Amniotic stem cell (primary cell): ENCODE measurements at places on chromosomes 1 and 21.

GRCh38 chr1:168009322-168009721, 72.5 kb upstream of the MPC2 start:
- no peak for DNase-seq

DNA sequence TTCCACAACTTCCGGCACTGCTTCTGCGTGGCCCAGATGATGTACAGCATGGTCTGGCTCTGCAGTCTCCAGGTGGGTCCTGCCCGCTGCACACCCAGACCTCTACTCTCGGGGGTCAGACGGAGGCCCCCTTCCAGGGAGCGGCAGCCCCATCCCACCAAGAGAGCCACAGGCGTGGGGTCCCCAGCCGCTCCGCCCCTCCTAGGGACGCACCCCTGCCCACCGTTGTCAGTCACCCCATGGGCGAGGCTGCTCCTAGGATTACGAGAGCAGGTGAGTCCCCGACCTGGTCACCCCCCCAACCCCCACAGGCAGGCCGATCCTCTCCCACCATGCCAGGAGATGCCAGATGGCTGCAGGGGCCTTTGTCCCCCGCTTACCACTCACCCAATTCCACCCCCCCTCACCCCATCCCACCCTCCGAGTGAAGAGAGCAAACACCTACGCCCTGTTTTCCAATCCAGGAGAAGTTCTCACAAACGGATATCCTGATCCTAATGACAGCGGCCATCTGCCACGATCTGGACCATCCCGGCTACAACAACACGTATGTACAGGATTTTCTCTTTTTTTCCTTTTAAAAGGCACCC, 107.0 kb downstream of the PDE9A start:
- DNase-seq, result no peak

DNA sequence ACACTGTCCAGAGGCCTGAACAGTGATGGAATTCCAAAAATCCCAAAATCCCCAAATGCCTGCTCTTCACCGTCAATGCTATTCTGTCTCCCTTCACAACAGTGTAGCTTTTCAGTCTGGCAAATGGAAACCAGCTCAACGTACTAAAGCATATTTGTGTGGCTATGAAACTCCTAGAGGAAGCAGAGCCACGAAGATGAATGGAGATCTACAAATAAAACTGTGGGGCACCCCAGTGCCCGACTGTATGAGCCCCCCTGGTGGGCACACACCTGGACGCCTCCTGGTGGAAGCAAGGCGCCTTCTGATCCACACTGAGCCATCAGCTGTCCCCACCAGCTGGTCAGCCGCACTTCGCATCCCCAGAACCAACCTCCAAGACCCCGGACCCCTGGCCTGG, 129.1 kb upstream of the SOD1 start:
- no peak for DNase-seq

- DNase-seq, result no peak
These were observed 1.9 kb downstream of the HDGF start for GRCh38 chr1:156749419-156750118.

GRCh38 chr1:177354247-177354646, 183.5 kb downstream of the BRINP2 start:
- DNase-seq, result no peak

GRCh38 chr1:3275471-3276340, 178.8 kb upstream of the ARHGEF16 start:
- DNase-seq, result no peak

DNA sequence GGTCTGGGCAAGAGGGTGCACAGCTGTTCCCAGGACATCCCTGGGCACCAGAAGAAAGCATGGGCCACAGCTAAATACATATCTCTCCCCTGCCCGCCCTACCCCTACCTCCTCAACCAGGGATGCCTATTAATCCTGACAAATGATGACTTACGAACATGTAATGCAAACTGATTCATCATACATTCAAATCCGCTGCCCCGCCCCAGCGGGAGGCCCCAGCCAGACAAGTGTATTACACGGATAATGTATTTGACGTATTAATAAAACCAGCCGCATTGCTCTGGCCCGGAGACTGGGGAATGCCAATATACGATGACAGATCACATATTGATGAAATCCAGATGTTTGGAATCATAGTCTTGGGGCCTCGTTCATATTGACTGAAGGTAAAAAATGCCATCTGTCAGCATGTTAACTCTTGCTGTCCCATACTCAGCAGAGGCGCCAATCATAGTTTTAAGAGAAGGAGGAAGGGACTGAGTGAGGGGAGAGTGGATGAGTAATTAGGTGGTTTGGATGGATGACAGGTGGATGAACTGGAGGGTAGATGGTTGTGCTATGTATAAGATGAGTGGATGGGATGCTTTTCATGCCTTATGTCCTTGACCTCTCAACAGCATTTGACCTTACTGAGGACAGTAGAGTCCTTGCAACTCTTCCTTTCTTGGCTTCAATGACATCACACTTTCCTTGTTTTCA, 68.2 kb downstream of the TMEM53 start:
- no peak for DNase-seq

DNA sequence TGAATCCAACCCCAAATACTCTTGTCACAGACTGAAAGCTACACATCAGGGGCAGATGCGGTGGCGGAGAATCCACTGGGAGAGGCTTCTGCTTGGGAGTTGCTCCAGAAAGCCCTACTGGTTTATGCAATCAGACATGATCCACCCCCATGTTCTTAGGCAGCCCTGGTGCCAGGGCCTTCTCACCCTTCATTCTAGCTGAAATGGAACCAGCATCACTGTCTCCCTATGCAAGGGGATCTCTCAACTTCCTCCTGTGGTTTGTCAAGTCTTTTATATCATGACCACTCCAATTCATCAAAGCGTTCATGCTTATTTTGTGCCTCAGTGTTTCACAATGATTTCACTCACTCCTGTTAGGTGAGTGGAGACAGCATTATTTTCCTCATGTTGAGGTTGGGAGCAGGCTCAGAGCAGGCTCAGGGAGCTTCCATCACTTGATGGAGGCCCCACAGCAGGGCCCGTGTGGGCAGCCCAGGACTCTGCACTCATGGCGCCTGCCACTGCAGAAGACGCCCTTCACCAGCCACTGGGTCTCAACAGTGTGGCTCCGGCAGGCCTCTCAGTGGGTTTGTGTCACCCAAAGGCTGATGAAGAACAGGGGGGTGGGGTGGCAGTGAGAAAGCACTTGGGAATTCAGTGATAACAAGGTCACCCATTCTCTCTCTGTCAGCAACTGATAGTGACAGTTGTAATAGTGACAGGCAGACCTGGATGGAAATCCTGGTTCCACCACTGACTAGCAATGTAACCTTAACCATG, 67.1 kb downstream of the CD58 start:
- DNase-seq, result no peak

GRCh38 chr1:39799770-39800470, 11.3 kb upstream of the BMP8B start:
- DNase-seq, result peak; percentile 13

- DNase-seq, result no peak
These were observed 1575.6 kb downstream of the NCAM2 start for GRCh38 chr21:22573834-22574233.

DNA sequence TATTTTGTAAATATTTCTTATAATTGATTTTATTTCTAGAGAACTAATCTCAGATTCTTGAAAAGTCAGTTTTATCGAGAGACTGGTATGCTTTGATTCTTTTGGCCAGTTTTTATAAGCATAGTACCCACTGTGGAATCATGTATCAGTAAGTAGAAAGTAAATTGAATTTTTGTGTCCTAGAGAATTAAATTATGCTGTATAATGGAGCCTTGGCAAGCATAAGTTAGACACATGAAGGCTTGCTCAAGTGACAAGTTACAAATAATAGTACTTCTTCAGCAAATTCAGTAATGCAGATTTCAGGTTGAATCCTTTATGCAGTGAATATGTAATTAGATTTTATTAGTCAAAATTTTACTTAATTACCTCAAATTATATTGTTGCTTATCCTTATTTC, 40.1 kb downstream of the ADGRL2 start:
- DNase-seq, result no peak

DNA sequence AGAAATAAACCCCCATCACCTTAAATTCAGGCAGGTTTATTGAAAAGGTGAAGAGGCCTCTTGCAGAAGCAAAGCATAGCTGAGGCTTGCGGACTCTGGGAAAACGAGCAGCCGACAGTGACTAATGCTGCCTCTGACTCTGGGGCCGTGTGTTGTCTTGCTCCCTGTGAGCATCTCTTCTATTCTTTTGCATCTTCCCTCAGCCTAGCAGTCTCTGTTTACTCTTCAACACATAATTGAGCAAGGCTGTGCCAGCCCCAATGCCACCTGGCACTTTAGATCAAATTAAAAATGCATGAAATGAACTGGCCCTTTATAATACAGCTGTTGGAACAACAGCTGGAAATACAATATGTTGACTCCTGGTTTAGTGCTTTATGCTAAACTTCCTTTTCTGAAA, 18.4 kb upstream of the REG4 start:
- DNase-seq, result no peak

DNA sequence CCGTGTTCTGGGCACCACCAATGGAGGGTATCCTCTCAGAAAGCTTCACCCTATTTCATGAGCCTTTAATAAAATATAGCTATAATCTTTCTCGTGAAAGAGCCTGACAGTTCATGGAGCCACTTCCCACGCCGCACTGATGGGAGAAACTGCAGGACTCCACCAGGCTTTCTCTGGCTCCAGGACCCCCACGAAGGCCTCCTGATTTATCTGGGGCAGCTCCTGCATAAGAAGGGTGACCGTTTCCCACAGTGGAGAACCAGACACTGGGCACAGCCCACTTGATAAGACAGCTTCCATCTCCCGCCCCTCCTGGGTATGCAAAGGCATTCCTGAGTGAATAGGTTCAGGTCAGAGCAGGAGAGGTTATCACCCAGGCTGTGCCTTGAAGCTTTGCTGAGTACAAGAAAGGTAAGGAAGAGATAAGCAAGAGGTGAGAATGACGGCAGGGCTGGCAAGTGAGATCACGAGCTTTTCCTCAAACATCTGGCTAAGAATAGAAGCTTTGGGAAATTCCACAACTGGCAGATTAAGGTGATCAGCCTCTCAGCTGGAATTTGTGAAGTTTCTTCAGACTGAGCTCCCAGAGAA, 499.8 kb downstream of the KIF26B start:
- DNase-seq, result no peak

- DNase-seq, result no peak
These were observed 46.5 kb downstream of the LAMC1 start for GRCh38 chr1:183069562-183070216.

DNA sequence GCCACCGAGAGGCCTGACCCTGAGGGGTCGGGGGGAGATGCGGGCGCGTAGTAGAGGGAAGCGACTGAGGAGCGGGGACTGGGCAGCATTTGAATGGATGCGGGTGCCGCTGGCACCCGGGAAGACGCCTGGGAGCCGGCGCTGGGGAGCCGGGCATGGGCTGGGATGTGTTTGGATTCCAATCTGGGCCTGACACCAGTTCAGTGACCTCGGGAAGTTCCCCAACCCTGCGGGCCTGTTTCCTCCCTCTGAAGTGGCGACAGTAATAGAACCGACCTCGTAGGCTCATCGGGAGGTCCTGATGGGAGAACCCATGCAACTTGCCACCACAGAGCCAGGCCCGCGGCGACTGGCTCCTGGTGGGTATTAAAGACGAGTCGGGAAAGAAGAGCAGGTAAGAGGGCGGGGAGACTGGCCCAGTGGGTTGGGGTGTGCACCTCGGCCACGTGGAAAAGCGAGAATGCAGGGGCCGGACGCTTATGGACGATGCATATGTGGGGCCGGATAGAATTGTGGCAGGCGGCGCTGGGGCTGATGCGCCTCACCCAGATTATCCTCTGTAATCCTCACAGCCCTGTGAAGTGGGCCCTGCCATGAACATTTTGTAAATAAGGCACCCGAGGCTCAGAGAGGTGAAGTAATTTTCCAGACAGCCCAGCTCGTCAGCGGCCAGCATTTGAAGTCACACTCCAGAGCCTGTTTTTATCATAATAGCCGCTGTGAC, 105.8 kb downstream of the SLC16A1 start:
- DNase-seq, result no peak

DNA sequence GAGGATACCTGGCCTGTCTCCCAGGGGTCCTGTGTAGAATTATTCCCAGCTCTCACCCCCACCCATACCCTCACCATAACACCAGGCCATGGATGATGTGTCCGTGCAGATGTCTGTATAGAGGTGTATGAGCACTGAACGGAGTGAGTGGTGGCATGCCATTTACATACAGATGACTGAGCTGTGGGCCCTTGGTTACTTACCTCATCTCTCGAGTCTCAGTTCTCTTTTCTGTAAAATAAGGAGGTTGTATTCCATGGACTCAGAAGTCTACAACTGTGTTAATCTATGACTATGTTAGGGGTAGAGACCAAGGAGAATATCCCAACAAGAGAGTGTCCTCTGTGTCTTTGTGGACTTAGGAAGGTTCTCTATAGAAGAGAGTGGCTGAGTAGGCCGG, 65.6 kb upstream of the CD1D start:
- DNase-seq, result no peak

- DNase-seq, result no peak
These were observed 149.9 kb downstream of the GALNT2 start for GRCh38 chr1:230216896-230217295.

- DNase-seq, result no peak
These were observed 69.7 kb upstream of the SPAG17 start for GRCh38 chr1:118254491-118255425.

- DNase-seq, result no peak
These were observed 56.4 kb downstream of the WDR3 start for GRCh38 chr1:117985973-117986372.

GRCh38 chr1:42167611-42168390, 3.3 kb upstream of the GUCA2A start:
- no peak for DNase-seq

DNA sequence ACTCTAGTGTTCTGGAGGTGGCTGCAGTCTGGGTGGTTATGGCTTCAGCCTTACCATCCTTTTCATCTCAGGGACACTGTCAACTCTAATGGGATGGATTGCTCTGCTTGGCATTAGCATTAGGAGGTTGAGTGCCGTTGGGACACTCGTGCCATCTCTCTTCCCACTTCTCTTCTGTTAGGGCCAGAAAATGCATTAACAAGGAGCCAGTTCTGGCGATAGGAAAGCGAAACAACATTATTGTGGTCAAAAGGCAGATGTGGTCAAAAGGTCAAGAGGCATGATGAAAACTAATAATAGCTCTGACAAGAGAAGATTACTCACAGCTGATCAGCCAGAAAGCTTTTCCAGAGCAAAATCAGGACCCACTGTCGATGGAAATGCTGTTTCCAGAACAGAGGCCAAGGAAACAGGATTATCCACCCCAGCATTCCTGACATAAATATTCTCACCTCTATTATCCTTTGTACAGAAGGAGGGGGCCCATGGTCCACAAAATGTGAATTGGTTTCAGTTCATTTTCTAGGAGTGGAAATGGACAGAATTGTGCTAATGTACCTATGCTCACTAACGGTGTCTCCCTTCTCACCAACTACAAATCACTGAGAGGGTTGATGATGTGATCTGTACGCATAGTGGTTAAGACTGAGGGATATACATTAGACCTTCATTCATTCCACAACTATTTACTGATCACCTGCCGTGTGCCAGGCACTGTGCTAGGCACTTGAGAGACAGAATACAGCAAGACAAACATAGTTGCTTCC, 72.0 kb downstream of the ST6GALNAC5 start:
- DNase-seq, result no peak

GRCh38 chr1:206415942-206416341, 54.3 kb upstream of the IKBKE start:
- no peak for DNase-seq

GRCh38 chr1:228109073-228109961, at the start of gene MRPL55:
MRPL55 (minus strand) TSS chr1:228109299; CDS start chr1:228108260, 1,039 bp downstream.
- peak; percentile 90 for DNase-seq
